ENCODE measurements at places on chromosomes 7 and 10.

DNA sequence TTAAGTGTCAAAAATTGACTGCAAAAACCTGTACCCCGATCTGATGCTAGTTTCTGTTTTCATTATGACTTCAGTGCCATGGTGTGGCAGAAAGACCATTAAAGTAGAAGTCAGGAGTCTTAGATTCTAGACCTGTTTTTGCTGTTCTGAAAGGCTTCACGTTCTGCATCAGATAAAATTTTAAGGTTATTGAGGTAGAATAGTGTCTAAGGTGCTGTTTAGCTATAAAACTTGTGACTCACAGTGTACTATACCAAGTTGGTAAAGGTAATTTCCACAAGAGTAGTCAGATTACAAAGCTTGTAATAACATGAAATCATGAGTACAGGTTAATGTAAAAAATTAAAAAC lies 38.6 kb downstream of the ZNRF2 start:
- DNase-seq: no peak

- no peak for DNase-seq
Measured at GRCh38 chr7:49850921-49851613, 77.6 kb downstream of the VWC2 start.

DNA sequence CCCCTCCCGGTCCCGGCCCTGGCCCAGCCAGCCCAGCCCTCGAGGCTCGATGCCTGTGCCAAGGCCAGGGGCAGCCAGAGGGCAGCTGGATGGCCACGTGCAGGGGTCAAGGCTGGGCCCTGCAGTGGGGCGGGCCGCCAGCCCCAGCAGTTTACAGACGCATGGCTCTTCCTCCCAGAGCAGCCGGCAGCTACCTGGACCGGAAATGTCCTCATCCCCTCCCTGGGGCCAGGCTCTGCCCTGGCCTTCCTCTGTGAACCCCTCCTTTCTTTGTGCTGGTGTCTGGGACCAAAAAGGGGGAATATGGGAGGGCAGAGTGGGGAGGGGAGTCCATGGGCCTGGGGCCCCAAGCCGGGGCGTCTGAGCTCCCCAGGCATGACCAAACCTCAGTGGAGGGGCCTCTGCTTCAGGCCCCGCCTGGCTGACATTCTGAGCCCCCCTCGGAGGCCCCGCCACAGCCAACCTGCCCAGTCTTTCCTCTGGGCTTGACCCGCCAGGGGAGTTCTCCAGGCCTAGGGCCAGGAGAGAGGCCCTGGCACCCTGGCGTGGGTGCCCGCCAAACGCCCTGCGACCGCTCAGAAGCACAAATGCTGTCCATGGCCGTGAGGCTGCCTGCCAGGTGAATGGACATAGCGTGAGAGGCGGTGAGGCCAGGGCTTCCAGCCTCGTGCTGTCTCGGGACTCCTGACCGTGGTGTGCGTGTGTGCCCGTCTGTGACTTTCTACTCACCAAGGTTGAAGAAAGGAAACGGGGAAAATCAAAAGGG lies 24.7 kb upstream of the AMZ1 start:
- no peak for DNase-seq

- peak; percentile 29 for DNase-seq
Measured at GRCh38 chr7:22569586-22570321, 69.8 kb upstream of the STEAP1B start.

DNA sequence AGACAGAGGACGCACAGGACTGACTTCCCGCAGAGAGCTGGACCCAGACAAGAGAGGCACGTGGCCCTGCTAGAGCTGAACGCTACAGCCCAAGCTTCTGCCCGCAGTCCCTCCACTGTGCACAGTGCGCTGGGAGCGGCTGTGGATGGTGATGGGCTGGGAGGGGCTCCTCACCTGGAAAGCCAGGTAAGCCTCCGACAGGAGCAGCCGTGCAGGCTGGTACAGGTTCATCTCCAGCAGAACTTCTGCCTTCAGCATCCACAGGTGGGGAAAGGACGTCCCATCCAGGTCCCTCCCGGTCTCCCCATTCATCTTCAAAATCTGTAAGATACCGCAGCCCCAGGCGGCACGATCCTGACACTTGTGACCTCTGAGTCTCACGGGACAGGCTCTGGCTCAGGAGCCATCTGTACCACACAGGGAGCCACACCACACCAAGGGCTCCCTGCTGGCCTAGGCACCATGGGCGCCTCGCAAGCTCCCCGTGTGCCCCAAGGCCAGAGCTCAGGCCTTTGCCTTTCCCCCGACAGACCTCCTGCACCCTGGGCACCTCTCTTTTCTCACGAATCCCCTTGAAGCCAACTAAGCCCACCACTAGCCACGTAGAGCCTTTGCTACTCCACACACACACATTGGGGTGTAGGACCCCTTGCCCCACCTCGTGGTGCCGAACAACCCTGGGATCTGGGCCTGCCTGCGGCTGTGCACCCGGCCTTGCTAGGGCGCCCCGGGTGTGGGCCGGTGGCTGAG lies 76.3 kb downstream of the CFAP46 start:
- DNase-seq: no peak

- DNase-seq: no peak
Measured at GRCh38 chr7:81327468-81328266, 408.8 kb upstream of the SEMA3C start.

GRCh38 chr10:95793401-95794045 lies 37.6 kb downstream of the ENTPD1 start:
- no peak for DNase-seq

GRCh38 chr10:26697163-26697921 lies at the start of gene PDSS1:
Gene PDSS1, plus strand, starts transcription at chr10:26697701. Its CDS starts 11 bp downstream, at chr10:26697712.
- peak; percentile 43 for DNase-seq

GRCh38 chr7:45106-46090 lies 147.0 kb upstream of the FAM20C start:
- no peak for DNase-seq

- DNase-seq: no peak
Measured at GRCh38 chr7:41617987-41618386, 84.9 kb downstream of the INHBA start.

DNA sequence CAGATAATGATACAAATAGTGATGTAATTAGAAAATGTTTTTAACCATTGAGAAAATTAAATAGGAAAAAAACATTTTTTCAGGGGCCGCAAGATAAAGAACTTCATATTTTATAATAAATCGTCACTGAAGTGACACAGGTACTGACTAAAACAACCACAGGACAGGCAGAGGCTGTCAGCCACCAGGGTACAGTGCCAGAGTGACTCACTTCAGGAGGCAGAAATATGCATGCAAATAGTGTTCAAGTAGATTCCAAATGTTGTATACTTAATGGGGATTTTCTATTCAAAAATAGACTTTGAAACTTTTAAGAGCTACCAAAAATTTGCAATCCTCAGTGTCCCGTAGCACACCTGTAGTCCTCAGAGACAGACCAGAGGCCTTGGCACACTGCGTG lies 68.6 kb downstream of the FRMPD2 start:
- peak; percentile 5 for DNase-seq

DNA sequence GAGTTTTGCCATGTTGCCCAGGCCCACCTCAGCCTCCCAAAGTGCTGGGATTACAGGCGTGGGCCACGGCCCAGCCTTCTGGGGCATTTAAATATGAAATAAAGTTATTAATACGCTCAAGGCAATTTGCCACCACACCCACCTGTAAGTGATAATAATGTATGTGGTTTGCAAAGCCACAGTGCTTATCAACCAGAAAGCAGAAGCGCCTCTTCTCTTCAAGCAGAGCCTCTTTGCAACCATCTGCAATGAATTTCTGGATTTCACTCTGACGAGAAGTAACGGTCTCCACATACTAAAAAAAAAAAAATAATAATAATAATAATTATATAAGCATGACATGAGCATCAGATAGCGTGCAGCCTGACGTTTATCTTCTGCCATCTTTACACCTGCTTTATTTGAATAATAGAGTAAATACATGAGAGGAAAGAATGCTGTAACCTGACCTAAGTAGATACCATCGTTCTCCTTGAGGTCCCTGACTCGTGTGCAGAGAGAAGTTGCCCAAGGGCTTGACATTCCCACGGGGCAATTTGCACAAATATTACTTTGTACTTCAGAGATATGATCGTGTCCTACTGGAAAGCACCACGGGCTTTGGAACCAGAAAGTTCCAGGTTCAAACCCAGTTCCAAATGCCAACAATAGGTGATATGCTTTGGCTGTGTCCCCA lies 34.0 kb downstream of the BRI3 start:
- no peak for DNase-seq

GRCh38 chr10:71996592-71997371 lies 32.6 kb downstream of the CHST3 start:
- DNase-seq: no peak

DNA sequence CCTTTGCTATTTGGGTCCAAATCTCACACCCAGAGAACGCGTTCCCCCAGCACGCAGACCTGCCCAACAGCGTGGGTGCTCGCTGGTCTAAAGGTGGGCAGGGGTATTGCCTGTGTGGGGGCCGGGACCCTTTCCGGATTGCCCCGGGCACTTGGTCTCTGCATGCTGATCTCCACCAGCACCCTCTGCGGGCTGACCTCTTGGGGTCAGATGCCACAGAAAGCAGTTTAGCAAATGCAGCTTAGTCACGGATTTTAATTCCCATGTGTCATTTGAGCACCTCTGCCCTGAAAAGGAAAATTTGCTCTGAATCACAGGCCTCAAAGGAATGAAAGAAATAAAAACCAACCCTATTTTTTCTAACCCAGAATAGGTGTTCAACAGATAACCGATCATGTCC lies 46.7 kb downstream of the PKD1L1 start:
- DNase-seq: peak; percentile 47

GRCh38 chr7:37259319-37259821 lies 189.3 kb downstream of the ELMO1 start:
- DNase-seq: no peak

- no peak for DNase-seq
Measured at GRCh38 chr10:80516506-80517075, 21.1 kb upstream of the SH2D4B start.

DNA sequence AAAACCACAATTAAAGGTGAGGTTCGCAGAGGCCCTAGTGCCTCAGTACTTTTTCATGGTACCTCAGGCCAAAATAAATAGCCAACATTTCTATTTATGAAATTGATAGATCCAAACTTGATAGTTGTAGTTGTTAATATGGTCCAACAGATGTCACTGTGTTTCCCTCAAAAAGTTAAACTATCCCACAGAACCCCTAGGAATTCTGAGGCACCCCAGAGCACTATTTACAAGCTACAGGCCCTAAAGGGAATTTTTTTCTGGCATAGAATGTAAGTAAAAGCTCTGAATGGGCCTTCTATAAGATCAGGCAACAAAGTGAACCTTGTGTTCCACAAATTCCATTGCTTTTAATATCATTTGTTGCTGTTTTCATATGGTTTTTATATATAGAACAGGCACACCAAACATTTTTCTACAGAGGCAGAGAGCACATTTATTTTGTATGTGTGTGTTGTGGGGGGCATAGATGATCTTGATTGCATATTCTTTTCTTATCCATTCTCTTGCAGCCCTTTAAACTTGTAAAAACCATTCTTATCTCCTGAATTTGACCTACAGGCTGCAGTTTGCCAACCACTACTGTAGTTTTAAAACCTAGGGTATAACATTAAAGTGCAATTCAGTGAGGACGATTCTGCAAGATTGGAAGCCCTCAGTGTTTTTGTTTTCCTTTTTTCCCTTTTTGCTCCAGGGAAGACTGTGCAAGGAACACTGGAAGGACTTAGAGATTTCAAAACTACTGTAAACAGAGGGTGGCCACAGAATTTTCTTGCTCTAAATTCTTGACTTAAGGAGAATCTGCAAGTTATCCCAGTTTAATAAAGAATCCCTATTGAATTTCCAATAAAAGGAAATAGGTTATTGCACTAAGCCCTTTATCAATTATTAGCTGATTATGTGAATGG lies 3.5 kb upstream of the ARL4A start:
- peak; percentile 19 for DNase-seq

DNA sequence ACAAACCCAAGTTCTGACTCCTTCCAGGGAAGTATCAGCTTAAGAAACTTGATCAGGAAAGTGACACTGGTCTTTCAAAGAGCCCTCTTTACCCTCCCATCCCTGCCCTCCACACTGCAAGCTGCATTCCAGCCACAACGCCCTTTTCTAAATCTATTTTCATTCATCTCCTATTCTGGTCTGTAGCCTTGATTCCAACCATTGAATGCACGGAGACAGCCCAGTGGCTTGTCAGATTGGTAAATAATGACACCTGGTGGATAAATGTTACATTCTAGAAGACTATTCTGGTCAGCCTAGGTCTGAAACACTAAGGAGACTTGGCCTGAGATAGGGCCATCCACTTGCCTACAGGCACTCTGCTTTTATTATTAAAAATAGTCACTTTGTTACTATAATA lies 20.9 kb downstream of the MORN4 start:
- peak; percentile 74 for DNase-seq

DNA sequence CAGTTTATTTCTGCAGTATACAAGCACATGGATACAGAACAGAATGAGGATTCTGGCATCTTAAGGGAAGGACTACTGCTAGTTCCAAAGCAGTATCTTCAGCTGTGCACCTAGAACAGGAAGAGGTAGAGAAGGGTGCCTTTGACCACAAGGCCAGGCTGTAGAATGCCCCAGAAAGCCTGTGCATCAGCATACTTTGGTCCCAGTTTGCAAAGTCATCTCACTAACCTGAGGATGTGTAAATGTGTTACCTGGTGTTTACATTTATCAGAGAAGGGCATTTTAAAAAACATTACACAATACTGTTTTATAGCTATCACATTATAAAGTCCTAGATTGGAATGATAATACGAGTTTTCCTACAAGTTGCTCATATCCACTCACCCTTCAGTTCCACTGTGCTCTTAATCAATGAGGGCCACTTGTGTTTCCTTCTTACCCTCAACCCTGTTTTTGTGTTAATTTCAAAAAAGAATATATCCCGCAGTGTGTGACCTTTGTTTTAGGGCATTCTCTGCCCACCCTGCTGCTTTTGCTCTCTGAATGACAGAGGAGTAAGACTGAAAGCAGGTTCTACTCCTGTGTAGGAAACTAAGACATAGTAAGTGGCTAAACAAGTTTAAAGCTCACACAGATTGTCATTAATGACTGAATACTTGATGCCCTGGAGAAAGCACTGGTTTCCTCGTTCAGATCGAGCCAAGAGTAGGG lies 3.4 kb downstream of the SLC35G1 start:
- DNase-seq: no peak

DNA sequence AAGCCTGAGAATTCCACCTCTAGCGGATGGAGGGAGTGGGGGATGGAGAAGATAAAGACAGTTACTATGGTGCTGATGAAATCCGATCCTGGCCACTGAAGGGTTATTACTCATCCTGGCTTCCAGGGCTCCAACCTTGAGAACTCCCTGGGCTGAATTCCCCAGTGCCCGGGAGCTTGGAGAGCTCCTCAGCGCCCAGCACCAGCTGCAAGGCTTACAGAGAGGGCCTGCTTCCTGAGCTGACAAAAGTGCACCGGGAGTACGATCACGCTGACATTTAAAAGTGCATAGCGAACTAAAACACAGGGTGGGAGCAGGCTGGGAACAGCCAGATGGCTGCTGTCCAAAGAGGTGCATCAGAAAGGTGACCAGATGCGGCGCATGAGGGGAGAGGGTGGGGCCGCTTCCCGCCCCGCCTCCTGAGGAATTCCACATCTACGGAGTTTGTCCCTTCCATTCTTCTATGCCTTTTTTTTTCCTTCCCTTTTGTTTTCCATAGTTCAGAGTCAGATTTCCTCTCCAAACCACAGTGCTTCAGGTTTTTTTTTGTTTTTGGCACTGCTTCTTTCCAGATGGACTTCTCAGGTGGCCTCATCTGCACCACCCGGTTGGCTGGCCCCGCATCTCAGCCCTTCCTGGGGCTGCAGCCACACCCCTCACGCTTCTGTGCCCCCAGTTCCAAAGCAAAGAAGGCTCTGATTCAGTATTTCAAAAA lies 62.4 kb upstream of the MKRN1 start:
- peak; percentile 91 for DNase-seq
